ENCODE measurements at places on chromosomes 5 and 9.
A peak's percentile ranks its signal among the peaks of the same experiment; 100 is the strongest.

GRCh38 chr5:177384134-177384533 lies at the start of gene SLC34A1:
Gene SLC34A1, plus strand, starts transcription at chr5:177384434. Its CDS starts 1,308 bp downstream, at chr5:177385742.
- DNase-seq = no peak

DNA sequence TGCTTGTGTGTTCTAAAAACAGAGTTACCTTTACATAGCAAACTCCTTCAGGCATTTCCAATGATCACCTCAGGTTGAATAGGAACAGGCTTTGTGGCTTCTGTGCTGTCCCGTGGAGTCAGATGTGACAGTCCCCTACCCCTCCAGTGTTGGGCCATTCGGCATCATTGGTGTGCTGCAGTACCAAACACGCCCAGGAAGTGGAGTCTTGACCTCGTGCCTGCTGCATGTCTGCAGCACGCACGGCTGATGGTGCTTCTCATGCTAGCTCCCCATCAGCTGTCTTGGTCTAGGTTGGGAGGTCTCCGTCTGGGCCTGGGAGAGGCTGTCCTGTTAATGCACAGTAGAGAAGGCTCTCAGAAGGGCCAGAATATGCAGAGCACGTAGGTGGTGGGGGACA lies 42.5 kb upstream of the PHF2 start:
- no peak for DNase-seq

DNA sequence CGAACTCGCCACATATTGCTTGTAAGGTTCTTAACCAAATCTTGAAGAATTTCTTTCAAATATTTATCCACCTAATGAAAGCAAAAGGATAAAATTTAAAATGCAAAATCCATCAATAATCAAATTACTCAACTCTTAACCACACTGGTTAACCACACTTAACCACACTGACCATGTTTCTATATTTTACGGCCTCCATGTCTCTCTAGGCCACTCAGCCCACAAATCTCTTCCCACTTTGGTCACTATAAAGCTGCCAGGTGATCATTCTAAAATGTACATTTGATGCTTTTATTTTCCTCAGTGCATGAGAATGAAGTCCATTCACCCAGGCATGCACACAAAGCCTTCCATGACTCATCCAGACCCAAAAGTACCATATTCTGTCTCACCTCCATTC lies 56.4 kb upstream of the OR2K2 start:
- DNase-seq = no peak

- no peak for DNase-seq
Measured at GRCh38 chr5:145683431-145683830, 151.7 kb downstream of the PRELID2 start.

DNA sequence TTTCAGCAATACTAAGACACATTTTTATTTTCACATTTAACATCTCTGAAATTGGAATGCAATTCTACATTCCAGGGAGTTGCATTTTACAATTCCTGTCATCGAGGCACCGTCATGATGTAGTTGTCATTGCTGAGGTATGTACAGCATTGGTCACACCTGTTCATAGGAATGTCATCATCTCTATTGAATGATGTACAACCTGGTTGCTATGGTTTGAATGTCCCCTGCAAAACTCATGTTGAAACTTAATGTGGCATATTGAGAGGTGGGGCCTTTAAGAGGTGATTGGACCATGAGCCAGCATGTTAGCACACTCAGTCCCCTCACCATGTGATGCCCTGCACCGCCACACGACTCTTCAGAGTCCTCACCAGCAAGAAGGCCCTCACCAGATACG lies 103.1 kb downstream of the CEMIP2 start:
- no peak for DNase-seq

GRCh38 chr9:76502746-76503145 lies 43.8 kb downstream of the GCNT1 start:
- no peak for DNase-seq

DNA sequence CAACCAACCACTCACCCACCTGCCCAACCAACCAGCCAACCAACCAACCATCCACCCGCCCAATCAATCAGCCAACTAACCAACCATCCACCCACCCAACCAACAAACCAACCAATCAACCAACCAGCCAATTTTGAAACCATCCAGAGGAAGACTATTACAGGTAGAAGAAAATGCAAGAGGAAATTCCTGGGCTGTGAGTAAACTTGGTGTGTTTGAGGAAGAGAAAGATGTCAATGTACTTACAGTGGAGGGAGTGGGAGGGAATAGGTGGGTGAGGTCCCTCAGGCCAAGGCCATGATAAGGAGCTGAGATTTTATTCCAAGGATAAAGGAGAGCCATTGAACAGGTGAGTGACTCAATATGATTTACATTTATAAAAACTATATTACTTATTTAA lies 30.4 kb downstream of the C9orf57 start:
- peak; percentile 32 for DNase-seq

DNA sequence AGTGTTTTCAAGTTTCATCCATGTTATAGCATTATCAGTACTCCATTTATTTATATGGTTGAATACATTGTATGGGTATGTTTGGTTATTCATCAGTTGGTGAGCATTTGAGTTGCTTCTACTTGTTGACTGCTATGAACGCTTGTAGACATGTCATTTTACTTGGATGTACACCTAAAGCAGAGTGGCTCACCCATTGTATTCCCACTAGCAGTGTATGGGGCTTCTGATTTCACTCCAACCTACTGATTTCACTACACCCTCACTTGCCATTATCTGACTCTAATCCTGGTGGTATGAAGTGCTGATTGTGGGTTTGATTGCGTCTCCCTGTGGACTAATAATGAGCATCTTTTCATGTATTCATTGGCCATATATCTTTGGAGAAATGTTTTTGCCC lies 9.5 kb downstream of the NPM1 start:
- DNase-seq = peak; percentile 1

- DNase-seq = no peak
Measured at GRCh38 chr9:104177676-104178075, 83.6 kb downstream of the SMC2 start.

DNA sequence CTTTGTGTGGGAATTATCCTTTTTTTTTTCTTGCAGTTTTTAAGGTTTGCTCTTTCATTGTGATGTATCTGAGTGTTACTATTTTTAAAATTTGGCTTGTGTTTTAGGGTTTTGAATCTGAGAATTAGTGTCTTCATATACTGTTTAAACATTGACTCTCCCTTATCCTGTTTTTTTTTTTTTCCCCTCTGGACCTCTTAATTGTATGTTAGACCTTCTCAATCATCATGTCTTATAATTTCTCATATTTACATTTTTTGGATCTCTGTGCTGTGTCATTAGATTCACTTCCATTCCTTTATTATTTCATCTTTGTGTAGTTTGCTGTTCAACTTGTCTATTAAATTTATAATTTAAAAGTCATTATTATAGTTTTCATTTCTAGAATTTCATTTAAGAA lies 47.0 kb downstream of the SCAMP1 start:
- DNase-seq = no peak

GRCh38 chr5:37839407-37840052 lies at the start of gene GDNF:
Gene GDNF, minus strand, starts transcription at chr5:37840041. Its CDS starts 5,245 bp downstream, at chr5:37834796.
- DNase-seq = peak; percentile 37

DNA sequence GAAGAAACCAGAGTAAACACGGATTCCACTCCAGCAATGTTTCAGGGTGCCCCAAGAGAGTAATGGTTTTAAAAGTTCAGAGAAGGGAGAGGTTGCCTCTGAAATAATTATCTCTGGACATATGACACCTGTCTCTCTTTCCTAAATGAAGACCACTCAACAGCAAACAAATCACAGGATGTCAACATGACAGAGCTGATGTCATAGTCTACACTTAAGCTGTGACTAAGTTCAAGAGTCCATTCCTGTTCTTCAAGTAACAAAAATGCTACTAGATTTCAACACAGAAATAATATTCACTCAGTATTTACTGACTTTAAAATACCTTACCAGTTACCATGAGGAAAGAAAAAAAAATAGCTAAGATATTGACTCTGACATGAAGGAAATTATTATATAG lies 44.7 kb upstream of the SLC30A5 start:
- no peak for DNase-seq

- peak; percentile 18 for DNase-seq
Measured at GRCh38 chr9:128372784-128373183, 1.6 kb downstream of the URM1 start.

- no peak for DNase-seq
Measured at GRCh38 chr5:133799571-133800237, 168.7 kb downstream of the C5orf15 start.

- DNase-seq = peak; percentile 8
Measured at GRCh38 chr5:106408141-106408540, 1262.6 kb downstream of the EFNA5 start.

DNA sequence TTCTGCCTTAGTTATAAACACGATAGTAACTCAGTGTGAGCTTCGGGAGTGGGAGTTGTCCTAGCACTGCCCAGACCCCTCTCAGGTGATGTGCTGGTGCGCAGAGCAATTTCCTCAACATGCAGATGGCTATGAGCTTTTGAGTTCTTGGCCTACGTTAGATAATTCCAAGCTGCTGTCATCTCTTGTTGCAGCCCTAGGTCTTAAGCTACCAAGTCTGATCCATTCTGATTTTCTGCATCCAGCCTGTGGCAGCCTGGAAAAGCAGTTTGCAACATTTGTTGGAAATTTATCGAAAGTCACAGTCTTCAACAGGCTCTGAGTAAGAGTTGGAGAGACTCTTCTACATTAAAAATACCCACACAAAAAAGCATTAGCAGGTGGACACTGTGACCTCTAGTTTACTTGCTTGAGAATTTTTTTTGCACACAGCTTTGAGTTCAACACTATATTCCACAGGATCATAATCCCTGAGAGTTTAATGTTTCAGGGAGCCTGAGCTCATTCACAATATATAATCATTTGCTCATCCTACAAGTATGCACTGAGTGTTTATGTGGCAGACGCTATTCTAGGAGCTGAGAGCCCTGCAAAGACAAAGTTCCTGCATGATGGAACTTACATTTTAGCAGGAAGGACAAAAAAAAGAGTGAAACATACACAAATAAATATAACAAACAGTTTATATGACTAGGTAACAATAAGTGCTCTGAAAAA lies 91.6 kb downstream of the UBE2QL1 start:
- no peak for DNase-seq

Data from NCI-H226 (cell line).